Motor neuron (in vitro differentiated cells): ENCODE measurements at places on chromosomes 16 and 17. TPM values are rescaled to one million over a fixed set of nuclear protein-coding genes. Genes with fewer than 3 reads are reported as not detected.

GRCh38 chr17:76940738-76941350 lies 72.6 kb downstream of the MGAT5B start:
- no peak for ATAC-seq

DNA sequence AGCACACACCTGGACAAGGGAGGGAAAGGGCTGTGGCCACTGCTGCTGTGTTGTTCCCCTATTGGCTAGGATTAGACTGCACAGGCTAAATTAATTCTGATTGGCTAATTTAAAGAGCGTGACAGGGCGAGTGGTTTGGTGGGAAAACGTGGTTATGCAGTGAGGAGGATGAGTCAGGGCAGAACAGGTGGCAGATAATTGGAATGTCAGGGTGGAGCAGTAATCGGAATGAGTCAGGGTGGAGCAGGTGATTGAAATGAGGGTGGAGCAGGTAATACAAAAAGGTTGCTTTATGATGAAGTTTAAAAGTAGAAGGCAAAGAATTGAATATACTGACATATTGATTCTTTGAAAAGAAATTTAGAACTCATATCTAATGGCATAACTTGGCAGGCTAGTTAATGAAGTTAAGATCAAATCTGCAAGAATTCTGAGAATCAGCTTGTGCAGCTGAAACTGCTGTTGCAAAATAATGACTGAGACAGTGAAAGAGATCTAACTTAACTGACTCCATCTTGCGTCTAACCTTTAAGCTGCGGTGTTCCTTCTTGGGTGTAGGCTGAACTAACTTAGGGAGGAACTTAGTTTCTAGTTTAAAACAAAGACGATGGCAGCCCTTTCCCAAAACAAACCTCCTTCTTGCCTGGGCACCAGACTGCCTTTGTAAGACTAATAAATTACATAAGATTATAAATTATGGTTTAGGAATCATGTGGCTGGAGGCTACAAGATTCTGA lies 174.3 kb downstream of the UTP18 start:
- ATAC-seq, result no peak

DNA sequence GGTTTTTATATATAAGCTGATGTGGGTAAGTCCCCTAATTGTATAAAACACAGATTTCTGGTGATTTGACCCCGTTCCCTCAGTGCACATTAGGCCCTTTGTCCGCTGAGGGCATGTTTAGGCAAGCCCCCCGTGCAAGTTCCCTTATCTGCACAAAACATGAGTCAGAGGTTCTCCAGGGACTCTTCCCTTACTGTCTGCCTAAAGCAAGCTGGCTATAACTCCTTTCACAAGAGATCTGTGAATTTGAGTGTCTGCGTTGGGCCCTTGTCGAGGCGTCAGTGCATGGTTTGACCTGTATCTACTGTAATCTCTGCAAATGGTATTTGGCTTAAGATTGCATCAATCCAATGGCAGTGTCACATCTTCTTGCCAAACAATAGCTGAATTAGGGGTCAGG lies 712.8 kb downstream of the CDH8 start:
- ATAC-seq, result no peak

DNA sequence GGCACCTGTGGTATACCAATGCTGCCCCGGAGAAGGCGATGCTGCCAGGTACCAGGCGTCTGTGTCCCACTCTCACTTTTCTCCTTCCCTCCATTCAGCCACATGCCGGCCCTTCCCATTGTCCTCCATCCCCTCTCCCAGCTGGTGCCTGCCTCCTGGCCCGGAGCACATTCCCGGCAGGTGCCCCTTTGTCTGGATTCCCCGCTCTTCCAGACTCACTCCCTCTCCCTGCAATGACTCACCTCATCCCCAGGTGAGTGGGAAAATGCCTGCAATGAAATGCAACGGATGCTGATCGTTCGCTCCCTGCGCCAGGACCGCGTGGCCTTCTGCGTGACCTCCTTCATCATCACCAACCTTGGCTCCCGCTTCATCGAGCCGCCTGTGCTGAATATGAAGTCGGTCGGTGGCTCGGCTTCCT lies 10.4 kb upstream of the KDM6B start:
- ATAC-seq, result no peak

DNA sequence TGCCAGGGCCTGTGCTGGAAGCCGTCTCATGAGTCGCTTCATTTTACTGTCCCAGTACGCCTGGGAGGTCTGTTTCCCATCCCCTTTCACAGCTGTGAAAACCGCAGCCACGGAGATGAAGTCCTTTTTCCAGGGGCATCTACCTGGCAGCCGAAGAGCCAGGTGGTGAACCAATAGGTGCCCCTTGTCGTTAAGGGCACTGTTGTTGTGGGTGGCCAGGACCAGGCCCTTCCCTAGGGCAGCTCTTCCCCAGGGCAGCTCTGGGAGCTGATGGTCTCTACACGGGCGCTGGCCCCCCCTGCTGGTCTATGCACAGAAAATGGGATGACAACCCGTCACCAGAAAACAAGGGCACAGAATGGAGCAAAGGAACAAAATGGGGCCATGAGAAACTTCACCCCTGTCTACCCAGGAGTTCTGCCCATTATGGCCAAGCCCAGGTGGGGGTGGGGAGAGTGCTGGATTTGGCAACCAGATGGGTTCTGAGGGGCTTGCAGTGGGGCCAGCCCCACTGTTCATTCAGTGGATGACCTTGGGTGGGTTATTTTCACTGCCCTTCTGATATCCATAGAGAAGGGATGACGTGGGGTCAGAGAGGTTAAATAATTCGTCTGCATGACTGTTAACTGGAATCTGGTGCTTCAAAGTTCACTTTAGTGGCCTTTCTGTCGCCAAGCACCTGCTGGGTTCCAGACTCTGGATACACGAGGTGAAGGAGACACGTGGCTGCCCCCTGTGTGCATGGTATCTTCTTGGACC lies 11.5 kb downstream of the RMI2 start:
- peak; percentile 94 for ATAC-seq

- no peak for ATAC-seq
Measured at GRCh38 chr17:3963237-3964201, 718 bp downstream of the ATP2A3 start.

DNA sequence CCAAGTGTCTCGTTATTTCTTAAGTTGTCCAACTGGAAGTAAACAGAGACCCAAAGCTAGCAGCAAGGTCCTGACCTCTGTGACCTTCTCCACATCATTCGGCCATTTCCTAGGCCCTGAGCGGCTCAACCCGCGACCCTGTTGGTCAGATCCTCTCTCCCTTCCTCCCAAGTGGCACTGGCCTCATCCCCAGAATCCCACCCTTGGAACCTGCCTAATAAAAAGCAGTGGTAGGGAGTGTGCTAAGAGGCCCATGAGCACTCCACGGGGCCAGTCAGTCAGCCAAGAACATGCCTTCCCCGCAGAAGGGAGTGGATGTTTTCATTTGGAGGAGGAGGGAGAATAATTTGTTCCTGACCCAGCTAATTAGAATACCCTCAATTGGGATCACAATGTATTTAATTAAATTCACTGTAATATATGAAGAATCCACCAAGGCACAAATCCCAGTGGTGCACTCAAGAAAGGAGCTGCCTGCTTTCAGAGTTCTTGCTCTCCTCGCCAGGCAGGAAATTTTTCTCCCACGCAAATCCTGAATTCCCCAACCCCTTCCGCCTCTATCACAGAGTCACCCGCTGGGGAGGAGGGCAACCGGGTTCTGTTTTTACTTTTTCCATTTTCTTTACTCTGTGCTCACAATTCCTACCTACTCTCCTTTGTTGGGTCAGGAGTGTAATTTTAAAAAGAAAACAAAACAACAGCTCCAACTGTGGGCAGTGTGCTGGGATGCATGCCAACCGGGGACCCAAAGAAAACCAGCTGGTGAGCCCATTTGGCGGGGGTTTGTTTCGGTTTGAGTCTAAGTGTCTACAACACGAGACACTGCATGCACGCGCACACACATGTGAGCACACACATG lies 153.4 kb downstream of the ZFHX3 start:
- no peak for ATAC-seq

- ATAC-seq, result peak; percentile 56
Measured at GRCh38 chr16:54152362-54153239, 134.0 kb downstream of the IRX3 start.

DNA sequence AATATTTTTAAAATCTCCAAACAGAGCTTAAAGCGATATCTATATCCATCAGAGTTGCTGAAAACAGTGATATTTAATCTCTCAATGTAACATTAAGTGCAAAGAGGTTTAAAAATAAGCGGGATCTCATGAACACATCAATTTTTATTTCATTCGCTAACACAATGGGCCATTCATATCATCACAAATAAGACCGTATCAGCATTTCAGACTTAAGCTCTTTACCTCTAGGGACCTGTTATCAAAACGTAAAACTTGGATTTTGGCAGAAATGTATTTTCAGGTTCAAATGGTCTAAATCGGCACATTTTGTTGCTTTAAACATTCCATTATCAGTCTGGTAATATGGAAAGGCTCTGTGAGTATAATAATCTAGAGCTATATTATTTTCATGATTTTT lies 77.9 kb downstream of the TOX3 start:
- ATAC-seq, result no peak

DNA sequence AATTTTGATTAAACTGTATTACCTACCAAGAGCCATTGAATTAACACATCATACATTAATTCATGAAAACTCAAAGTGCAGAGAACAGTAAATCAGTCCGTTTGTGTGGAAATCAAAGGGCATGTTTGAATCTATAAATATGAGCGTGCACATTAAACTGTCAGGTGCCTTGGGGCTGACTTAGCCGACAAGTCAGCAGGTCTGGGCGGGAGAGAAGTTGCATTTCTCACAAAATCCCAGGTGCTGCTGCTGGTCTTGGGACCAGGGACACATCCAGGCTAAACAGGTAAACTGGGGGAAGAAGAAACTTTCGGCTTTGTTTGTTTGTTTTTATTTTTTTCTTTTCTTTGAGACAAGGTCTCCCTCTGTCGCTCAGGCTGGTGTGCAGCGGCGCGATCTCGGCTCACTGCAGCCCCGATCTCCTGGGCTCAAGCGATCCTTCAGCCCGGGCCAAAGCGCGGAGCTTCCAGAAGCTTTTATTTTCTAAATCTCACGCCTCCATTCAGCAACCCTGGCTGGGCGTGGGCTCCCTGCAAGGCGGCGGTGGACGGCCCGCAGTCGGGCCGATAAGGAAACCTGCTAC lies 213.9 kb downstream of the MRTFB start:
- peak; percentile 41 for ATAC-seq

DNA sequence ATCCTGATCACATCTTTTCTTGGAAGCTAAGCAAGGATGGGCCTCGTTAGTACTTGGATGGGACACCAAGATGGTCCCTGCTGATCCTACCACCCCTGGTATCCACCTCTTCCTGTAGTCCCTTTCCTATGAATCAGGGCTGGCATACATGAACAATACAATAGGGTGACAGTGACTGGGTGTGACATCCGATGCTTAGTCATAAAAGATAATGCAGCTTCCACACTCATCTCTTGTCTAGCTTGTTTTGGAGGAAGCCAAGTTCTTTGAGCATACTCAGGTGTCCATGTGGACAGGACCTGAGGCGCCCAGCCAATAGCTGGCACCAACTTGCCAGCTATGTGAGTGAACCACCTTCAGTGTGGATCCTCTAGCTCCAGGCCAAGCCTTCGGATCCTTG lies 62.5 kb upstream of the NFAT5 start:
- ATAC-seq, result no peak

DNA sequence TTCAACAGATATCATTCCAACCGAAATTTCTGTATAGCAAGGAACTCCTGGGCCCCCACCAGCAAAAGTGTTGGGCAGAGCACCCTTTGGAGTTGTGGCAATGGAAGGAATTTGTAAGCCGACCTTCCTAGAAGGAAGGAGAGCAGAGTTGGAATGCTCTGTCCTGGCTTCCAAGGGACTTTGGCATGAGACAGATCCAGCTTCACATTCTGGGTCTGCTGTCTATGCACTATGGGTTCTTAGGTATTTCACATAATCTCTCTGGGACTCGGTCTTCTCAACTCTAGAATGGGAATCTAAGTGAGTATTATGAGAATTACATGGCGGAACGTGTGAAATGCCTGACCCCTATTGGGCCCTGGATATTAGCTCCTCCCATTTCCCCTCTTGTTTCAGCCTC lies 63.2 kb upstream of the MARCHF10 start:
- ATAC-seq, result no peak

GRCh38 chr16:51119556-51119955 lies 31.5 kb downstream of the SALL1 start:
- peak; percentile 86 for ATAC-seq

DNA sequence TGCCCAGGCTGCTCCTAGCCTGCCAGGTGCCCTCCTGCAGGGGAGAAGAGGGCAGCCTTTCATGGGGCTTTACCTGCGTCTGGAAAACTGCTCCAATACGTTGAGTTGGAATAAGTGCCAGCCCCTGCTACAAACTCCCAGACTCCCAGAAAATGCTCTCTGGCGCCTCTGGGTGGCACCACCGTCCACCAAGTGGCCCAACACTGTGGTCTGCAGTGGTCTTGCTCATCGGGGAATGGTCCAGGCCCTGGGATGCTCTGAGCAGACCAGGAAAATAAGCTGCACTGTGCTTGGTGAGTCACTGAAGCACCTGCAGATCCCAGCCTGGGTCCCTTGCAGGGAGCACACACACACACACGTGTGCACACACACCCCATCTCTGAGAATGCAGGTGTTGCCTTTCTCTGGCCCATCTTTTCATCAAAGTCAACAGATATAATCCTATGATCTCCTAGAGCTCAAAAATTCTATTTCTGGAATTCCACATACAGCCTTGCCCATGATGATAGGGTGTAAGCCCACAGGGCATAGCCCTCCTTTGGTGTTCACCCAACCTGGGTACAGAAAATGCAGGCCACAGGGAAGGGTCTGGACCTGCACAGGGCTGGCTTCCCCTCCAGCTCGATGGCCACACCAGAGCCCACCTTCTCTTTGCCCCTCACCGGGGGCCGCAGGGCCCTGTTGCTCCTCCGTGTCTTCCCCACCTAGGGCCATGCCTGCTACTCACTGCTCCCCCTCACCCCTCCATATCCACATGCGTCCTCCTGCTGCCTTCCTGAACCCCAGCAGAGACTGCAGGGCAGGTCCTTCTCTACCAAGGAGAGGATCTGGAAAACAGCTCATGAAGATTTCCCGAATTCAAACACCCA lies 20.5 kb downstream of the CDIP1 start:
- ATAC-seq, result peak; percentile 42

DNA sequence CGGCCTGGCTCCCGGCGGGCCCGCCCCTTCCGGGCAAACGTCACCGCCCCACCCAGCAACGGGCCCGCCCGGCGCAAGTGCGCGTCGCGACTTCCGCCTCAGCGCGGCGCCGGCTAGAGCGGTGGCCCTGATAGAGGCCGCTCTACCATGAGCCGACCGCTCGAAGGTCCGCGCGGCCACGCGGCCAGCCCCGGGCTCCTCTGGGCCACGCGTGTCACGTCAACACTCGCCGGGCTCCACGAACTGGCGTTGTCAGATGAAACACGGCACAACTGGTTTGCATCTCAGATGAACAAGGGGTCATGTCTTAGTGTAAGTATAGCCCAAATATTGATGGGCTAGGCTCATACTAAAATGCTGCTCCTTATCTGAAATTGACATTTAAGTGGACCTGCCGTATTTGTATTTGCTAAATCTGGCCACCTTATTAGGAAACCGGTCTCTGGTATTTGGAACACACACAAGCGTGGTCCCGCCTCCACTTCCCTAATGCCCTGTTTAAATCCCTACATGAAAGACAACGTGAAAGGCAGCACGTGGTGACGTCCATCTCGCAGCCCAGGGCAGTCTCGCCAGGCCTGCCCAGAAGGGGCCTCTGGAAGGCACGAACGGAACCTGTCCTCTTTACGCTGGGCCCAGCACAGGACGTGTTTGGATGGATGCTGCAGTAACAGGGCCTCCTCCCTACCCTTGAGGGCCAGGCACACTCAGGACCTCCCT lies at the start of gene ZNF598:
Gene ZNF598 (minus strand): TSS at position 31 of the 720 bp plus-strand sequence.
- peak; percentile 74 for ATAC-seq

Gene QRICH2
- total RNA-seq, result 3.5 and 3.7 TPM in 2 replicates

Gene KRT32
- total RNA-seq, result not detected in 2 replicates

Gene TENT4B
- total RNA-seq, result 10.0 and 10.1 TPM in 2 replicates

Gene CMTM2
- not detected in 2 replicates for total RNA-seq

Gene CCL16
- 0.13 TPM in 1 of 2 replicates, not detected in the other for total RNA-seq
